ENCODE measurements at places on chromosomes 1 and 21. TPM values are rescaled to one million over a fixed set of nuclear protein-coding genes. Genes with fewer than 3 reads are reported as not detected.

- DNase-seq = no peak
These were observed 167.3 kb downstream of the ZNF326 start for GRCh38 chr1:90162216-90162615.

PLA2G2E gene
- total RNA-seq = not detected

DNA sequence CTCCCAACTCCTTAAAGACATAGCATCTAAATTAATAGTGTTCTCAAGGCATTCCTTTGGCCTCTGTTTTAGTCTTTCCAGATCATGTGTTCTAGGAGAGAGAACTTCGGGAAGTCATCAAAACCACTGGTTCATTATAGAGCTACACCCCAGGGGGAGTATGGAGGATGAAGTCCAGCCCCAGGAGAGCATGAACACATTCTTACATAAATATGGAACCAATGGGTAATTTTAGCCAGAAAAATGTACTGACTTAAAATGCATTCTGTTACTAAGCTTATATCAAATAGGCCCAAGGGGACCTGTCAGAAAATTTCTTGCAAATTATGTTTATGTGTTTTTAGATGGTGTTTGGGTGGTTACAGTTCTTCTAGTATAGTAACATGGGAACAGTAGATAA, 165.2 kb downstream of the NTMT2 start:
- no peak for DNase-seq

DNA sequence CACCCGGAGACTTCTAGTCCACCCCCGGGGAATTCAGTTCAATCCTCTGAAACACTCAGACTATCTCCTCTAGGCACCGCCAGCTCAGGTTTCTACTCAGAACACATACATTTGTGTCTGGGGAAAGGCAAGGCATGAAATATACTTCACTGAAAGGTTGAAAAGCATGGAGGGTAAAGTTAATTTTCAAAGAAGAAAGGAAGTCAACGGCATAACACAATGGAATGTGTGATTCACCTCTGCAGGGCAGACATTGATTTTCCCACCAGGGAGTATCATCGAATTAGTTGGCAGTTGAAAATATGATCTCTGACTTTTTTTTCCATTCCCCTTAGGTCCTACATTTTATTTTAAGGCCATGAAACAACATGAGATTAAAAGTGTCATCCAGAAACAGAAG, 669.4 kb downstream of the SMYD3 start:
- DNase-seq = no peak

GRCh38 chr1:22414244-22414751, 37.4 kb upstream of the ZBTB40 start:
- no peak for DNase-seq

DNA sequence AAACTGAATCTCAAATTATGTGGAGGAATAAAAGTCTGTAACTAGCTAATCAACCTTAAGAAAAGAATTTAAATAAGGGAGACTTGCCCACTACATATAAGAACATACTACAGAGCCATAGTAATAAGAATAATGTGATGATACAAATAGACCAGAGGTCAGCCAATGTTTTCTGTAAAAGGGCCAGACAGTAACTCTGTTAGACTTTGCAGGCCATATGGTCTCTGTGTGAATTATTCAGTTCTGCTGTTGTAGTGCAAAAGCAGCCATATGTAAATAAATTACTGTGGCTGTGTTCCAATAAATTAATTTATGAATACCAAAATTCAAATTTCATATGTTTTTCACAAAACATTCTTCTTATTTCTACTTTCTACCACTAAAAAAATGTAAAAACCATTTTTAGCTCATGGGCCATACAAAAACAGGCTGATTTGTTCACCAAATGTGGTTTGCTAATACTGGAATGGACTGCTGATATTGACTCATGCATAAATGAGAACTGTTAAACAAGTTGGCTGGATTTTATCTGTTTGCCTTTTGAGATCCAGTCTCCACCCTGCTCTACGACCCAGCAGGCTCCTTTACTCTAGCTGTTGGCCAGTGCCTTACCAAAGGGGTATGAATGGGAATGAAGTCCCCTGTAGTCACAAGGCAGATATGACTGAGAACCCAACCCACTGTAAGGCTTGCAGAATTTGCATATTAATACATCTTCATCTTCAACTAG, 98.2 kb upstream of the ZNHIT6 start:
- no peak for DNase-seq

HTR6 gene
- 0.41 TPM for total RNA-seq

DNA sequence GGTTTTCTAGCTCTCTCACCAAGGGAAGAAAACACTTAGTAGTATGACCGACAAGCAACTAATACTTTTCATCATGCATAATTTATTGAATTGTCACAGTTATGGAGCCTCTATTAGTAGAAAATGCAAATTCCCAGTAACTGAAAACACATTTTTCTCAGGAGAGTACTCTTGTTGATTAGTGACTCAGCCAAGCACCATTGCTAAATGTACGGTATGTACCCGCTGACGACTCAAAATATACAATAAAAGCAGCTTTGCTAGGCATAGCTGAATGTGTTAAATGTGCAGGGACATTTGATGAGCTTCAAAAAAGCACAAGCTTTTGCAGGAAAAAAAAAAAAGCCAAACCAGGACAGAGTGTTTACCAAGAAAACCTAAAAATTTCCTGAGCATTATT, 63.9 kb downstream of the WDR64 start:
- no peak for DNase-seq

DNA sequence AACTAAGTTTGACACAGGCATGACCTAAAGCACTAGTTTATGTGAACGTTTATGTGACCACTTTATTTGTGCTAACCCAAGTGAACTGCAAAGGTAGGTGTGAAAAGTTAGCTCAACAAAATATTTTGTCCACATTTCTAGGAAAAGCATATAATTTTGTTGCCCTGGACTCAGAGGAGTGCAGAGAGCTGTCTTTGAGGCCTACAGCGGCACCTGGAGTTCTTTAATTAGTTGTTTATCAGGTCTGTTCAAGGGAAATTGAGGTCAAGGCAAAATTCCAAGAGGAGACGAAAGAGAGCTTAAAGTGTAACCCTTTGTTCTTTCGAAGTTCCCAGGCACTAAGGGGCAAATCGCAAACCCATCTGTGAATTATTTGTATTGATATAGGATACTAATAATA, 1.3 kb downstream of the GIPC2 start:
- no peak for DNase-seq

GRCh38 chr1:160167580-160167979, 16.2 kb downstream of the ATP1A4 start:
- DNase-seq = no peak

GRCh38 chr1:49060766-49061165, 284.1 kb upstream of the BEND5 start:
- DNase-seq = no peak

ZNF648 gene
- total RNA-seq = under 0.01 TPM

GTF2B gene
- 79.1 TPM for total RNA-seq

GRCh38 chr1:107620753-107621152, 344.2 kb downstream of the VAV3 start:
- no peak for DNase-seq

DNA sequence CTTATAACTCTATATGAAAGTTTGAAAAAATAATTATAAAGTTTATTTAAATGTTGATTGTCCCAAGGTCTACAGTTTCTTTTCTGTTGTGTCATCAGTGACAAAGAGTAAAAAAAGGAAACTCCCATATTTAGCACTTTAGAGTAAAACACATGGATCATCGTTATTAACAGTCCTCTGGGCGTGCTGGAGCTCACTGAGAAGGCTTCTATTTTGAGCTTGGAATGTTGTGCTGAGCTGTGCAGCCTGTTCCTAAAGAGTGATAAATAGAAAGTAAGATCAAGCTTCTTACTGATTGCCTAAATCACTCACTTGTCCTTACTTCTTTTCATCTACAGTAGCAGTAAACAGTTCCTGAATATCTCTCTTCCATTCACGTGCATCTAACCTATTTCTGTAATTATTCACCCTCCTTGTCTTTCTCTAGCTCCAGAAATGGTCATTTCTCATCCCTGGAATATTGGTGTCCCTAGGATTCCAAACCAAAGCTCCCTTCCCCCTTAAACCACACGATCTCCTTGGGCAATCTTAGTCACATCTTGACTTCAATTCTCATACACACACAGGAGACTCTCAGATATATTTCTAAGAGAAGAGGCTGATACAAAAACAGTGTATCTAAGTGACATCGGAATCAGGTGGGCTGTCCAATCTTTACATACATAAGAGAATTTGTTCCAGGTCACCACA, 11.9 kb downstream of the GBP5 start:
- no peak for DNase-seq

MRPL37 gene
- total RNA-seq = 29.3 TPM

DNA sequence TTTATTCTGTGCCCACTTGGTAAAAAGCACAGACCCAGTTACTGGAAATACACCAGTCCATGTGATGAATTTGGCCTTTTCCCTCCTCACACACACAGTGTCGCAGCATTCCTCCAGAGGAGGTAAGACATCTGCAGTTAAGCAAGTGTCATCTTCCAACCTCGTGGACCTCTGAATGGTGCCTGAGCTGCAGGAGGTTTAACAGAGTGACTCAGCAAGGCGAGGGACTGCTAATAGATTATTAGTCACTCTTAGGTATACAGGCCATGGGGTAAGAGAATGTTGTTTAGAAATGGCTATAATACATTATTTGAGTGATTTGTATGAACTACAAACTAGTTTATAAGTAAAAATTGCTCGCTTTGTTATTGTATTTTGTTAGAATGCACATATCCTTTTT, 8.6 kb upstream of the LRRC8B start:
- DNase-seq = no peak

NEK2 gene
- 2.9 TPM for total RNA-seq

DNA sequence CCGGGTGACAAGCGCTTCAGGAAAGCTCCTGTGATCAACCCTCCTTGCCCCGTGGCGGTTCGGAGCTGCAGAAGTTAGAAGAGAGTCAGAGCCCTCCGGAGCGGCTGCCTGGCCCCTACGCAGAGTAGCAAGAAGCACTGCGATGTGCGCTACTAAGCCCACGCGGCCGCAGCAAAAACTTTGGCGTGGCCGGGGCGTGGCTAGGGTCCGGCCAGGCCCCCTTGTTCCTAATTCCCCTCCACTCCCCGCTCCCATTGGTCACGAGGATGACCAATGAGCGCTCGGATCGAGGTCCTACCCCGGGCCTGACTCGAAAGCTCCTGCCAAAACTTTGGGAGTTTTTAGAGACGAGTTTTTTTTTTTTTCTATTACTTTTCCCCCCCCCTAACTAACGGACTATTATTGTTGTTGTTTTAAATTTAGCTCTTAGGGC, at the start of gene HLX:
HLX (plus strand) TSS at position 368 of the 433 bp plus-strand sequence. CDS start 415 bp downstream, outside the sequence.
- peak; percentile 83 for DNase-seq

DNA sequence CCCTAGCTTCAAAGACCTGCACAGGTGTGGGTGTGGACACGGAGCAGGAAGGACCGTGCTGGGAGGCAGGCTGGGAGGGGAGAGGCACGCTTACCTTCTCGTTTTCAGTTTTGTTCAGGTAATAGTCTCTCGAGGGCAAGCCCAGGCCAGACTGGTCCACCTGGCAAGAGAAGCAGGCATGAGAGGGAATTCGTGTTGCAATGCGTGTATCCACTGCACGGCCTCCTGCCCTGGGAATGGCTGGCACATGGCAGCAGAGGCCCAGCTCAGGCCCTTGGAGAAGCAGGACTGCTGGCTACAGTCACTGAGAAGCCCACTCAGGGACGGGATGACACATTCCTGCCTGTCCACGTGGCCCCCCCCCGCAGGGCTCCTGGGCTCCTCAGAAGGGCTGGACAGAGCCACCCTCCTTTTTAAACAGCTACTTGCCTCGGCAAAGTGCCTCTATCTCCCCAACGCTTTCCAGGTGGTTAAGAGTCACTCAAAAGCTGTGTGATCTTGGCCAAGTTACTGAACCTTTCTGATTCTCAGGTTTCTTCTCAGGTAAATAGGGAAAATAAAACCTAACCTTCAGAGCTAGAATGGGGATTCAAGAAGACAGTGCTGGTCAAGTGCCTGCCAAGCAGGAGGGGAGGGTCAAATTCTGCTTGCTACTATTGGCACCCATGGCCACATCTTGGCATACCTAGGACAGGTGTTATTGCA, 32.7 kb downstream of the ECE1 start:
- DNase-seq = no peak

CD84 gene
- total RNA-seq = 1.6 TPM

DNA sequence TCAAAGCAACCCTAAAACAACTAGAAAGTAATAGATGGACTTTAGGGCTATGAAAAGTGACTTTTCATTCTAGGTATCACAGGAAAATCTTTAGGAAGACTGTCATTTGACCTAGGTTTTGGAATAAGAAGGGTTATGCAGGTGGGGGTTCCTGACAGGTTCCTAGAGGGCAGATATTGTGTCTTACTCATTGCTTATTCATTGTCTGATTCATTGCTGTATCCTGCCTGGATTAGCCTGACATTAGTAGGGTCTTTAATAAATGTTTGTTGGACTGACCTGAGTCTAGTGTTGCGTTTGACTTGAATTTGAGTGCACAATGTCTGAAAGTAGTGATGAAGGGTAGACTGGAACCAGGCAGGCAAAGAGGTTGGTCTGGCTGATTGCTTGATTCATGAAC, 6.0 kb downstream of the FNBP1L start:
- no peak for DNase-seq

DNA sequence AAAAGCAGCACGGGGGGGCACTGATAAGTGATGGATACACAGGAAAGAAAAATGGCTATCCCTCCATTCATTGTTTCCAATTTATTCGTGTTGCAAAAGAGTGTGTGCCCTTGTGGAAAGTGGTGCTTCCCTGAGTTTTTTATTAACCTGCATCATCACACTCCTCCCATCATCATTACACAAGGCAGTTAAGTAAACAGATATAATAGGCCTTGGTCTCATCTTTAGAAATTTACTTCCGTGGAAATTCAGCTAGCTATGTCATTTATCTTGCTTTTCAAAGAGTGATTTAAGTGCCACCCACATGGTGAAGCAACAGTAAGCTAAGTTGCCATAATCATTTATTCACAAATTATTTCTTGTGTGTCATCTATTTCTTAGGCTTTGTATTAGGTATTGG, 473.3 kb downstream of the NEGR1 start:
- DNase-seq = no peak

BLACAT1 gene
- total RNA-seq = 0.41 TPM

PTGFR gene
- total RNA-seq = 7.7 TPM

ALX3 gene
- total RNA-seq = 0.41 TPM

DNA sequence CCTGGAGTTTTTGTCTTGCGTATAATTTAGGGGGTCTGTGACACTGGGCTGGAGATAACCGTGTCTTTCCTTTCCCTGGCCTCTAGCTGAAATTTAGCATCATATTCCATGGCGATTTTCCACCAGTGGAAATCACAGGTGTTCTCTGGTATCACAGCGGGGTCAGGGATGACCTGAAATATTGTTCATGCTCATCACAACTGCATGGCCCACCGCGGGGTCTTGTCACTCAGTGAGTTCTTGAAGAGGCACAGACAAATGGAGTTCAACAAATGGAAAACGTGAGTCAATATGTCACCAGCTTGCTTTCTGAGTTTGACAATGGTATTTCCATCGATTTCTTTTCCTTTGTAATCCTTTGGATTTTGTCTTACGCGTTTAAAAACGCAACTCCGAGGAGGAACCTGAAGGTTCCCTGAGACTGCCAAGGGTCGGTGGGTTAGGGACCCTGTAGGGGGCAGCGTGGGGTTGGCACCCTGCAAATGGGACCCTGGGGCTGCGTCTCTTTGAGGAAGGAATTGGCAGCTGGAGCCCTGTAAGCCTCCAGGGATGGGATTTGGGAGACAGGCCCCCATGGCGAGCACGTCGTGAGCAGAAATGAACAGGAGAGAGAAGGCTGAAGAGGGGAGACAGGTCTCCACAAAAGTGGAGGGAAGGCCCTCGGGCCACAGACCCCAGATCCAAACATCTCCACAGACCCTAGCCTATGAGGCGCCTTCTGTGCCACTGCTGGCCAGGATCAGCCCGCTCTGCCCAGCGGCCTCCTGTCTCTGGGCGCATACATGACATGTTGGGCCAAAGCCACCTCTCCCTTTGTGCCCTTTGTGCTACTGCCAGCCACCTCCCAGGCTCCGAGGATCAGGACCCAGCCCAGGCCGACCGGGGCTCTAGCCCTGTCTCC, 32.1 kb upstream of the RUNX3 start:
- DNase-seq = no peak

- no peak for DNase-seq
These were observed 23.6 kb downstream of the GADD45A start for GRCh38 chr1:67708606-67709005.

All from frontal cortex (tissue), 4 donors.